ENCODE measurements at places on chromosomes 13 and 19. TPM values are rescaled to one million over a fixed set of nuclear protein-coding genes. Genes with fewer than 3 reads are reported as not detected.

Gene ZNF568
- 0.63 TPM for total RNA-seq

Gene SHD
- total RNA-seq: not detected

- DNase-seq: no peak
Observed at GRCh38 chr13:86986448-86986847, 684.7 kb upstream of the SLITRK5 start.

DNA sequence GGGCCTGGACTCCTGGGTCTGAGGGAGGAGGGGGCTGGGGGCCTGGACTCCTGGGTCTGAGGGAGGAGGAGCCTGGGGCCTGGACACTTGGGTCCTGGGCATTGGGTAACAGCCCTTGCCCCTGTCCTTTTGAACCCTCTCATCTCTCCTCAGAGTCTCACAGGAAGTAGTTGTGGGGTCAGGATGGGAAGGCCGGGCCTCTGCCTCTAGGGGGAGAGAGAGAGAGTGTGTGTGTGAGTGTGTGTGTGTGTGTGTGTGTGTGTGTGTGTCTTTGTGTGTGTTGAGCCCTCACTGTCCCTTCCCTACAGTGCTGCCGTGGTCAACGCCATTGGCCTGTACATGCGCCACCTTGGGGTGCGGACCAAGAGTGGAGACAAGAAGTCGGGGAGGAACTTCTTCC is 10.9 kb downstream of the ARHGEF1 start:
- no peak for DNase-seq

- no peak for DNase-seq
Observed at GRCh38 chr13:100490692-100491091, 97.9 kb downstream of the GGACT start.

- DNase-seq: peak; percentile 43
Observed at GRCh38 chr13:113491418-113491883, 940 bp upstream of the DCUN1D2 start.

- DNase-seq: no peak
Observed at GRCh38 chr19:42149447-42150202, 17.4 kb upstream of the POU2F2 start.
